ENCODE measurements at places on chromosomes 3 and 15.

DNA sequence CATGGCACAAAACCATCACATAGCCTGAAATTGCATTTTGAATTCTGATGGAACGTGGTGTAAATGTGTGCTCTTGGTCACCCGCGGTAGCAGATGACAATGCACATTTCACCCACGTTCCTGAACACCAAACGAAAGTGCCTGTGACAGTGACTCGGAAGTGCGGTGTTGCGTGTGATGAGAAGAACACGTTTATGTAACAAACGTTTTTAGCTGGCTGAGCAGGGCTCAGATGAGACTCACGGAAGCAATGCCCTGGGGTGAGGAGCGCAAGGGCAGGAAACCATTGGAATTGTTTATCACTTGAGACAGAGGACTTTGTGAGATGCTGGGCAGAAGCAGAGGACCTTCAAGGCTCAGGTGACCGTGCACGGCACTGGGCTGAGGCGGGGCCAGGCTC lies 449.2 kb upstream of the CFAP20DC start:
- no peak for DNase-seq

DNA sequence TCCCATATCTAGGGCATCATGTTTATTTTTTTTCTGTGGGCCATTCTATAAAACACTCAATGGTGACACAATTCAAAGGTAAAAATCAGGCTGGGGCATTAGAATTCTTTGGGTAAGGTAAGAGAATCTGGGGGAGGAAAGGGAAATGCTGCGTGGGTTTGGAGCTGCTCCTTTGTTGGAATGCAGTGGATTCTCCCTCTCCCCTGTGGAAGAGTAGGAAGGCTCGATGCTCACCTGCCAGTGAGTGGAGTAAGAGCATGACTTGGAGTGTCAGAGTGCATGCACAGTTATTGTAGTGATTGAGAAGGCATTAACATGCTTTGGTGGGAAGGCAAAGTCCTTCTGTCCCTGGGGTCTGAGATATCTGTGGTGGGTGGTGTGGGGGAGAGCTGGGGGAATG lies 280.0 kb downstream of the PDCD6IP start:
- DNase-seq = no peak

DNA sequence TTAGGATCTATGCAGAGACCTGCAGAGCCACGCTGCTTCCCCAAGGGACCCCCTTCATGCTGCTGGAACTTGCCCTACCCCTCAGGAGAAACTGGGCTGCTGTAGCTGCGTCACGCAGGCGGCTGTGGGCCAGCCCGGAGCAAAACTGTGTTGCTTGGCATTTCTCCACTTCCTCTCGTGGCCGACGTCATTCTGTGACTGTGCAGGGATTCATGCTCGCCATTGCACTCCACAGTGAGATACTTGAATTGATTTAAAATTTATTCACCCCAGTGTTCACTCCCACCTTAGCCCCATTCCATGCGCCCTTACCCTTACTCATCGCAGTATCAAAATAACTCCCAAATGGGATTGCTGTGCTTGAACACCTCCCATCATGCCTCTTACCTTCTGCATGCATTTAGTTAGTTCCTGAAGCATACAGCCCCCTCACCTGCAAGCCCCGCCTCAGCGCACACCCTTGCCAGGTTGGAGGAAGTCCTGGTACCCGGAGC lies 45.7 kb downstream of the TMEM44 start:
- no peak for DNase-seq

DNA sequence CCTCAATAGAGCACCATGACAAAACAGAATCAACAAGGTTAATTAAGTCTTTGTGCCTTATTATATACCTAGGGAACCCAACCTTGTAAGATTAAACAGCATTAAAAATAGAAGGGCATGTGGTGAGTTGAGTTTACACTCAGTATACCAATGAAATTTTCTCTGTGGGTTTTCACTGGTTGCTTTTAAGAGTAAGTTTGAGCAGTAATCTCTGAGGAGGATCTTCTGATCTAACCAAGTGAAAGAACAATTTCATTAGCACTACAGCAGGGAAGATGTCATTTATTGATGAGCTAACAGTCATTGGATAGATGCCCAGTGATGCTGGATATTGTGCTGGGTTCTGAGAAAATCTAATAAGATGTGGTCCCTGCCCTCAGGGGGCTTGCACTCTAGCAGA lies 26.9 kb upstream of the AKAP13 start:
- no peak for DNase-seq

- DNase-seq = no peak
Measured at GRCh38 chr15:90099868-90100831, 2.1 kb downstream of the IDH2 start.

DNA sequence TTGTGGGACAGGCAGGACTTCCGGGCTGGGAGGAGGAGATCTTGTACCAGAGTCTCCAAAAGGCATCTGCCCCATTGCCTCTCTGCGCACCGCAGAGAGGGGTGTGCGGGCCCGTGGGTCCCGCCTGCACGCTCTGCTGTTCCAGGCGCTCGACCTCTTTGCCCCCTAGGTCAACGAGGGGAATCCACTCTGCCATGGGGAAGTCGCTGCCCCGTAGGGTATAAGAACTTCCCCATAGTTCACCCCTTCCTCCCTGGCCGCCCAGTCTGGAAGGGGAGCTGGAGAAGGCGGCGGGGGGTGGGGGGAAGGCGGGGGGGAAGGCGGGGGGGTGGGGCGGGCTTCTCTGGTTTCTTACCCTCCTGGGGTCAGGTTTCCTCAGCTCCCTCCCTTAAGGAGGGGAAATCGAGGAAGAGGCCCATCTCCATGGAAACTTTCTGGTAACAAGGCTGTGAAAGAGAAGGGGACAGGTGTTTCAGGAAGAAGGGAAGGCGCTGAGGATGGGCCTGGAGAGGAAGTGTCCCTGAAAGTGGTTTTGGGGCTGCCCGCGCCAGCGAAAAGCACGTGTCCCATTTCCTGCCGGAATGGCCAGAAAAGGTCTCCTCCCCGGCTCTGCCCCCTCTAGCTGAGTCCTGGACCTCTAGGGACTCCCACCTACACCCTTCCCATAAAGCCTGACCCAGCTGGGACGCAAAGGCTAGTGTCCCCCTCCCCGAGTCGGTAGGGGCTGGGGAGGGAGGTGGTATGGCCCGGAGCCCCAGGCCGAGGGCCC lies 27.5 kb downstream of the NR1I2 start:
- DNase-seq = peak; percentile 3

DNA sequence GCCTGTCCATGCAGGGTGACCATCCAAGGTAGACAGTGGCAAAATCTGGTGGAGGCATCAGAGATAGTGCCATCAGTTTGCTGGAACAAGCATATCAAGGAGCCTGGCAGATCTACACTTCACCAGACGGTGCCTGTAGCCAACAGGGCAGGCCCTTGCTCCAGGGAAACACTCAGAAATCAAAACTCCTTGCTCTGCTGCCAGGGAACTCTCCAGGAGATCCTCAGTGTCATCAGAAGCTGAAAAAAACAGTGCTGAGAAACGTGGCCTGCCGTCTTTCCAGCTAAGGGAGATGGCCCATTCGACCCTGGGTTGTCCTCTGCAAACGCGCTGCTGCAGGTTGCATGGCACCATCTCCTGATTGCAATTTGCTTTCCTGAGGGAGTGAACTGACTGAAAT lies 30.5 kb upstream of the ATP13A3 start:
- DNase-seq = no peak

DNA sequence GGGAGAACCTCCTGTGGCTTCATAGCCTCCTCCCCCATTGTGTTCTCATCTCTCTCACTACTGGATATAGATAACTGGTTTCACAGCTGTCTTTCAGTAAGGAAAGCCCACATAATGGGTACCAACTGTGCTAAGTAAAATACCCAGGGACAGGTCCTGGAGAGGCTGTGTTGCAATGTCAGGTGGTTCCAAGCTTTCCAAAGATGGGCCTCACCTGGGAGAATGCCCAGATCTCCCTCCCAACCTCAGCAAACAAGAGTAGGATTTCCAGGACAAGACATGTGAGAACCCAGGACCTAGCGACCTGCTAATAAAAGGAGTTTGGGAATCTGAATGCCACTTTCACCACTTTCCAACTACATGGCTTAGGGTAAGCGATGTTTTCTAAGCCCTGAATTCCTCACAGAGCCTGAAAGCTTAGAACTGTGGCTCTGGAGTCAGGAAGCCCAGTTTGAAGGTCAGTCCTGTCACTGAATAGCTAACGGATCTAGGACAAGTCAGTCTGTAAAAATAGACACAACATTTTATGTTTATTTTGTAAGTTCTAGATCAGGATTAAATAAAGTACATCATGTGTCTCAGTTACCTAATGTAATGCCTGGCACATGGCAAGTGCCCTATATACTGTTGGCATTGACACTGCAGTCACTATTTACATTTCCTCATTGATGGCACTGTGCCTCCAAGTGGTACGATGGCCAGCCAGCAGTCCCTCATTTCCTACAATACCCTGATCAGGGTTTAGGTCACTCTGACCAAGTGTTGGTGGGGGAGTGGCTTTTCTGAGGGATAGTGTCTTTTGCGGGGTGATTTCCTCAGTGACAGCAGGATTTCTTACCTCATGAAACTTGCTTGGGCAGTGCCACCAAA lies 11.9 kb downstream of the CERS3 start:
- no peak for DNase-seq

GRCh38 chr15:96102631-96103030 lies 227.9 kb upstream of the NR2F2 start:
- no peak for DNase-seq

GRCh38 chr15:55630858-55631257 lies 42.7 kb upstream of the PYGO1 start:
- DNase-seq = no peak

GRCh38 chr3:155991212-155991611 lies 120.8 kb downstream of the GMPS start:
- no peak for DNase-seq

DNA sequence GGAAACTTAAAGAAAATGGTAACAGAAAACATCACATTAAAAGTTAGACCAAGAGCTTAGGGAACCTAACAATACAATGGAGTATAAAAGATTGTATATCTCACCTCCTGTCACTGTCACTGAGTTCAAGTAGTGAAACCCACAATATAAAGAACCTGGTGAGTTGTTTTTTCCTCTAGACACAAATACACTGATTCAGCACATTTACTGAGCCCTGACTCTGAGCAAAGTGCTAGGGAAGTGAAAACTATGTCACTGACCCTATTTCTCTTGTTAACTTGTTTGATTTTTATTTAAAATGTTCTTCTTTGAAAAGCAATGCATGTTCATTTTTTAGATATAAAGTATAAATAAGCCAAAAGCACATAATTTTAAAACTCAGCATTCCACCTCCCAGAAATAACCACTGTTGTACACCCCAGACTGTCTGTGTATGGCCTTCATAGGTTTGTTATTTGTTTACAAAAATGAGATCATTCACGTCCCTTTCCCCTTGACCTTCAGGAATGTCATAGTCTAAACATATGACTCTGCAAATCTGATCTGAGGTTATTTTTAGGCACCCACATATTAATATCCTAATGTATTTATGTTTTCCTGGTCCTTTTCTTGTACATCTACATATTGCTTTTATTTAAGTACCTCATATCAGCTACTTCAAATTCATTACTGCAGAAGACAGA lies 69.2 kb upstream of the CSTA start:
- DNase-seq = no peak

- DNase-seq = peak; percentile 27
Measured at GRCh38 chr15:66251790-66252684, 1.5 kb downstream of the MEGF11 start.
